ENCODE measurements at places on chromosomes 6 and 20.

GRCh38 chr6:15129887-15130286 lies 116.0 kb upstream of the JARID2 start:
- DNase-seq = no peak

DNA sequence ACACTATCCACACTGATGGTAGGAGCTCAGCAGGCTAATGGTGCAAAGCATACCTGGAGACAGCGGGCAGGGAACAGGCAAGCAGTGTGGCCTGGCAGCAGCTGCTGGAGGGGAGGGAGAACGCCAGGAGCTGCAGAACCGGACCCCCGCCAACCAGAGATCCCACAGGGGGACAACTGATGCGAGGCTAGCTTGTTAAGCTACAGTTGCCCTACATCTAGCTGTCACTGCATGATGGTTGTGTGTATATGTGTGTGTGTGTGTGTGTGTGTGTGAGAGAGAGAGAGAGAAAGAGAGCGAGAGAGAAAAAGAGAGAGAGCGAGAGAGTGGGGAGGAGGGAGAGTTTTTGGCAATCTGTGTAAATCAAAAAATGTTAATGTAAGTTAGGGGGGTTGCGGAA lies 69.7 kb upstream of the NHSL1 start:
- DNase-seq = no peak

DNA sequence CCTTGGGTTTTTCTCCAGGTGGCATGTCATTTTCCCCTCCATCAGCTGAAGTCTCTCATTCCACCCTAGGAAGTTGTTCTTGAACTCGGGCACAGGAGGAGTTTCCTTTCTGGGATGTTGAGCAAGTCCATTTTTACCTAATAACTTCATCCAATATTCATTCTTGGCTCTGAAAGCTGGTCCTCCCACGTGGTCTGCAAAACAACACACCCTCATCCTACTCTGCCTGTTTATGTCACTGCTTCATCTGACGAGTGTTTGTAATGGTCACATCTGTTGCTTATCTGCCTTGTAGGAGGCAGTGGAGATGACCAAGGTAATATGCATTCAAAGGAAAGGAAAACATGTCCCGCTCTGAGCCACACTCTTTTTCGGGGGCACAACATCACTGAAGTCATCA lies 41.7 kb upstream of the AIG1 start:
- no peak for DNase-seq

- DNase-seq = no peak
Measured at GRCh38 chr6:127855542-127856159, 45.2 kb downstream of the THEMIS start.

DNA sequence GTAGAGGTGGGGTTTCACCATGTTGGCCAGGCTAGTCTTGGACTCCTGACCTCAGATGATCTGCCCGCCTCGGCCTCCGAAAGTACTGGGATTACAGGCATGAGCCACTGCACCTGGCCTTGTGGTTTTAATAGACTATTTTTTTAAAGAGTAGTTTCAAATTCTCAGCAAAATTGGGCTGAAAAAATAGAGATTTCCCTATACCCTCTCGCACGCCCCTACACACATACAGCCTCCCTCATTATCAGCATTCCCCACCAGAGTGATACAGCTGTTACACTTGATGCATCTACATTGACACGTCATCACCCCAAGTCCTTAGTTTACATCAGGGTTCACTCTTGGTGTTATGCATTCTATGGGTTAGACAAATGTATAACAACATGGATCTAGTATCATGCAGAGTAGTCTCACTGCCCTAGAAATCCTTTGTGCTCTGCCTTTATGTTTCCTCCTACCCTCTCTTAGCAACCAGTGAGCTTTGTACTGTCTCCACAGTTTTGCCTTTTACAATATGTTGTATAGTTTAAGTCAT lies 103.6 kb downstream of the CDYL start:
- no peak for DNase-seq

DNA sequence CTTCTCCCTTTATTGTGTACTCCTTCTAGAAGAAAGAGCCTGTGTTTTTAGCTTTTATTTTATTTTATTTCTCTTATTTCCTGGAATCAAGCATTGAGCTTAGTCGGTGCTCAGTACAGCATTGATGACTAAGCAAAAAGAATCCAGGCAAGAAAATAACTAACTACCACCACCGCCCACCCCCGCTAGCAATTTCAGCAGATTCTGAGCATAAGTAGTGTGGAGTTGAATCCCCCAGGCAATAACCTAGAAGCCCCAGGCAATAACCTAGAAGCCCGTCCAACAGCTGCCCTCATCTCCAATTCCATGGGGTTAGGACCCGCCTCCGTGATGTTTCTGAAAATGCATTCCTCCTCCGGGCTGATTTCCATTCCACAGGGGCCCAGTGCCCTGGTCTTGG lies 258.0 kb upstream of the TAB2 start:
- DNase-seq = no peak

GRCh38 chr6:5029609-5030008 lies 25.8 kb upstream of the RPP40 start:
- no peak for DNase-seq

- DNase-seq = no peak
Measured at GRCh38 chr6:49553384-49553783, 2.9 kb downstream of the C6orf141 start.

- DNase-seq = no peak
Measured at GRCh38 chr6:43298565-43299337, 691 bp downstream of the SLC22A7 start.

GRCh38 chr6:66435321-66435720 lies 728.3 kb upstream of the EYS start:
- no peak for DNase-seq

GRCh38 chr6:128914051-128914450 lies 31.1 kb downstream of the LAMA2 start:
- DNase-seq = no peak

GRCh38 chr6:75349262-75349984 lies 64.8 kb upstream of the TMEM30A start:
- DNase-seq = no peak

- no peak for DNase-seq
Measured at GRCh38 chr6:14540810-14541540, 423.4 kb downstream of the CD83 start.

DNA sequence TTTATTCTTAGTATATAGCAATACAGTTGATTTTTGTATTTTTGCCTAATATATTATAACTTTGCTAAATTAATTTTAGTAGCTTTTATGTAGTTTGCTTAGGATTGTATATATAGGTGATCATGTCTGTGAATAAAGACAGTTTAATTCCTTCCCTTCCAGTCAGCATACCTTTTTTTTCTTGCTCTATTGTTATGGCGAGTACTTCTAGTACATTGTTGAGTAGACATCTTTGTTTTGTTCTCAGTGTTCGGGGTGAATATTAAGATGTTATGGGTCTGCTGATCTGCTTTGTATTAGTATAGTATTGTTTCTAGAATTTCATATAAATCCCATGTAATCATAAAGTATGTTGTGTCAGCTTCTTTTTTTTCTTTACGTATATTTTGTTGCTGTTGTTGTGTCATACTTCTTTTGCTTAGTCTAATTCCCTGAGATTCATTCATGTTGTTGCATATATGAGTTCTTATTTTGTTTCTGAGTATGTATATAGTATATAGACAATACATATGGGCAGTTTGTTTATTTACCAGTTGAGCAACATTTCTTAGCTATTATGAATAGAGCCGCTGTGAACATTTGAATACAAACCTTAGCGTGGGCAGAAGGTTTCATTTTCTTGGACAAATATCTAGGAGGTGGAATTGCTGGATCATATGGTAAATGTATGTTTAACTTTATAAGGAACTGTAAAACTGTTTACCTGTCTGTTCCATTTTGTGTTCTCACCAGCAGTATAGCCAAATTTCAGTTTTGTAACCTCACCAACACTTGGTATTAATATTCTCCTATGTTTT lies 25.5 kb downstream of the NCOA3 start:
- DNase-seq = no peak

- DNase-seq = no peak
Measured at GRCh38 chr6:78511009-78511408, 356.3 kb upstream of the IRAK1BP1 start.

DNA sequence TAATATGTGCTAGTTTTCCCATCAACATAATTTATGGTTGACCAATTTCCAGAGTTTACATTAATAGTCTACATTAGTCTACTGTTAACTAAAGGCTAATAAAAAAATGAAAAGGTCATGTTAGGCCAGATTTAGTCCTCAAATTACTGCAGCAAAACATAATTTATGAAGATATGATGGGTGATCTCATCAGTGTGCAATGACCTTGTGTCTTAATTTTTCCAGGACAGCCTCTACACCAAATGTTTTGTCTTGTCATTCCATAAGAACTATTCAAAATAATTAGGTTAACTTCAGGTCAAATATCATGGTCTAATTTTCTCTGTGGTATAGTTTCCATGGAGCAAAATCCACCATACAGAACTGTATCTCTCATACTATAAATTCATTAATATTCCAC lies 234.2 kb downstream of the COL12A1 start:
- no peak for DNase-seq

DNA sequence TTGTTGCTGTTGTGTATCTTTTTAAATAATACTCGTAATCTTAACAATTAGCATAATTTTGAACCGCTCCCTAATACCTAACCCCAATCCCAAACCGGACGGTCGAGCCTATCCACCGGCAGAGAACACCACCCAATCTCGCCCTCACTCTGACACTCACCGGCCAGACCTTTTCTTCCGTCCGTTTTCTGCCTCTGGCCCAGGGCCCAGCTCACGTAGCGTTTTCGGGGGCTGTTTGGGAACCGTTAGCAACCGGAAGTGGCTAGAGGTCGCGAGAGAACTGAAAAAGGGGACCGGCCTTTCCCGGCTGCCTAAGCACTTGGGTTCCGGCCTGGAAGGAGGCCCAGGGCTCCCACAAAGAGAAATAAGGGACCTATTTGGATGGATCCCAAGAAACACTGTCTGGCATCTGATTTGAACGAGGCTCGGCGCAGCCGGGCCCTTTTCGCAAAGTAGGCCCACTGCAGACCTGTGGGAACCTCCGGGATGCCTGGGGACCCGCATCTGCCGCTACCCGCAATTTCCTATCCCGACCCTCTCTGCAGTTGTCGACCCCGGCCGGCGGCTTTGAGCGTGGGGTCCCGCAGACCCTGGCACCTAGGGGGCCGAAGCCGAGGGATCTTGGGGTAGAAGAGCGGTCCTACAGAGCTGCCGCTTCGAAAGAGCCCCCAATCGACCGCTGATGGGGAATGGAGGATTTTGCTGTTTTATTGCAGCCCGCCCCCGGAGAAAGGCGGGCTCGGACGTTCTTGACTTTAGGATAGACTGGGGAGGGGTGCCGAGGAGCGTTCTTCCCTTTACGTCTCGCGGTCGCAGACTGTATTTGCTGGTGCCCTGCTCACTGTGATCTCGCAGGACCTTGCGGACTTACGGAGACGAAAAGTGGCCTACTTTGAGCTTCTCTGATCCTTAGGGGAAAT lies 4.8 kb upstream of the ZKSCAN8 start:
- no peak for DNase-seq

GRCh38 chr6:110652520-110652919 lies 162.7 kb downstream of the CDK19 start:
- DNase-seq = no peak

DNA sequence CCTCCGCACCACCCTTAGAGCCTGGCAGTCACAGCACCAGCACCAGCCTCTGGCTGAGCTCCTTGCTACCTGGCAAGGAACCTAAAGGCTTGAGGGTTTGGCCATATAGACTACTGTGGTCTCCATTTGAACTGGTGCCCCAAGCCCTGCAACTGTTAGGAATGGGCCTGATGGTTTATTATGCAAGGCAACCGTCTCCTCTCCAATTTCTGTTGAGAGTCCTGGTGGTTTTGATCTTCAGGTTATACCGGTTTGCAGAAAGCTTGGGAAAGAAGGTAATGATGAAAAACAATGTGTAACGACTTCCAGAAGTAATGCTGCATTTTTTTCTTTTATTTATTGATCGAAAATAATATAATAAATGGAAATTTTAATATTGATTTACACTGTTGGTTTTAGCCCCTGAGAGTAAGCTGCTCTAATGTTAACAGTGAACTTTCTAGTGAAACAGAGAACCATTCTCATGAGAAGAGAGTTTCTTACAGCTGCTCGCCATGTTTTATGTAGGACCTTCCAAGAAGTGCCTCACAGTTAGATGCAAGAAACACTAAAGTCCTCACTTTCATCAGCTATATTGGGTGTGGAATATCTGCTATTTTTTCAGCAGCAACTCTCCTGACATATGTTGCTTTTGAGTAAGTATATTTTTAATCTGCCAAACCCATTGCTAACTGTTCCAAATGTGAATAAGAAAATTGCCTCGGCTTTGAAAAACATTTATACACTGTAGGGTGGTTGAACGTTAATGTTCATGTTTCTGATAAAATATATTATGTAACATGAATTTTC lies 112.8 kb downstream of the ADGRG6 start:
- no peak for DNase-seq

GRCh38 chr20:45935416-45936046 lies 1.0 kb downstream of the PCIF1 start:
- no peak for DNase-seq

GRCh38 chr6:21161707-21162106 lies 431.8 kb upstream of the SOX4 start:
- DNase-seq = no peak

DNA sequence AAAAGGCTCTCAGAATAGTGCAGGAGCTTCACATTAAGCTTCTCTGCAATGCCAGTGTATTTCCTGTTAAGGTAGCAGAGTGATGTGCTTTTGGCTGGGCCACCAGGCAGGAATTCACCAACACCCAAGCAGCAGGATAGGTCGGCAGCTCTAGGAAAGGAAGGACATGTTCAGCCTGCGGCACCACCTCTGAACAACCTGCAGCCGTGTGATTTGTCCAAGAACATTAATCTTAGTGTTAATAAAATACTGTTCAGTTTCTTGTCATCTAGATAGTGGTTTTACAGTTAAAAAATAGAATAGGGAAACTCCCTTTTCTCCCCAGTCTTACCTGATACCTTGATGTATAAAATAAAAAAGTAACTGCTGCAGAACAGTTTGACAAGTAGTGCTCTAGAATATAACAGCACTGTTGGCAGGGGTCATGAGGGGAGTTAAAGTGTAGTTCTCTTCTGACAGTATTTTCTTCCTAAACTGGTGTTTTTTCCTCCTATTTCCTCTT lies 18.8 kb downstream of the ZNF292 start:
- no peak for DNase-seq

GRCh38 chr6:136921381-136921935 lies 643 bp upstream of the SLC35D3 start:
- no peak for DNase-seq
